ENCODE measurements at places on chromosomes 11 and 22.
A peak's percentile ranks its signal among the peaks of the same experiment; 100 is the strongest.

DNA sequence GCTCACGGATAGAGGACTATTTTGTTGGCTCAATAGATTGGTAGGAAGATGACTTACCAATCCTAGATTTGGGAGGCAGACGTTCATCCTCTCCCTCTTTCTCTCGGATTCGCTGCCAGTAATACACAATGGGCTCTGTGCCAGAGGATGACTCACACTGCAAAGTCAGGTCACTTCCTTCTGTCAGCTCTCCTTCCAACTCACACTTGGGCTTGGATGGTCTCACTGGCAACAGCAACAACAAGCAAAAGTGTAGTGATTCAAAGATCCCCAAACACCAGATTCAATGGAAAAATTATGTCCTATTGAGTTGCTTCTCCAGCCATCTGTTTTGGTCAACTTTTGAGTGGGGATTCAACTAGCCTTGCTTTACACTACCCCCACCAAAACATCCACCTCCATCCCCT is 21.7 kb upstream of the HSPA8 start:
- DNase-seq: peak; percentile 67

DNA sequence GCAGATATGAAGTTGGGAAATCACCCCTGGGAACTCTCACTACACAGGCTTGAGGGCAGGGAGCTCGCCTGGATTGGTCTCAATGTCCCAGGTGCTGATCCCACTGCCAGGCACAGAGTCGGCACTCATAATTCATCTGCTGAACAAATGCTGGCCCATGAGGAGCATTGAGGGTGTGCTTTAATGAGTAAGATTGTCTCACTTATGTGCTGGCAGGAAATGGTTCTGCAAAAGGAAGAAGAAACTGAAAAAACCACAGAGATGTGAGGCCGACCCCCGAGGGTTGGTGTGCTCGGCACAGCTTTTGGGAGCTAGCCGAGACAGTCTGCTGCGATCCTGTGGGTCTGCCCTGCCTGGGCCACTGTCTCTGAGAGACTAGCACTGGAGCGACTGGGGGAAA is 9.4 kb downstream of the PLAAT2 start:
- no peak for DNase-seq

- DNase-seq: no peak
These were observed at the start of gene CDC42BPG for GRCh38 chr11:64844330-64845128. Gene CDC42BPG, minus strand, starts transcription at chr11:64844653. Its CDS starts 84 bp downstream, at chr11:64844569.

DNA sequence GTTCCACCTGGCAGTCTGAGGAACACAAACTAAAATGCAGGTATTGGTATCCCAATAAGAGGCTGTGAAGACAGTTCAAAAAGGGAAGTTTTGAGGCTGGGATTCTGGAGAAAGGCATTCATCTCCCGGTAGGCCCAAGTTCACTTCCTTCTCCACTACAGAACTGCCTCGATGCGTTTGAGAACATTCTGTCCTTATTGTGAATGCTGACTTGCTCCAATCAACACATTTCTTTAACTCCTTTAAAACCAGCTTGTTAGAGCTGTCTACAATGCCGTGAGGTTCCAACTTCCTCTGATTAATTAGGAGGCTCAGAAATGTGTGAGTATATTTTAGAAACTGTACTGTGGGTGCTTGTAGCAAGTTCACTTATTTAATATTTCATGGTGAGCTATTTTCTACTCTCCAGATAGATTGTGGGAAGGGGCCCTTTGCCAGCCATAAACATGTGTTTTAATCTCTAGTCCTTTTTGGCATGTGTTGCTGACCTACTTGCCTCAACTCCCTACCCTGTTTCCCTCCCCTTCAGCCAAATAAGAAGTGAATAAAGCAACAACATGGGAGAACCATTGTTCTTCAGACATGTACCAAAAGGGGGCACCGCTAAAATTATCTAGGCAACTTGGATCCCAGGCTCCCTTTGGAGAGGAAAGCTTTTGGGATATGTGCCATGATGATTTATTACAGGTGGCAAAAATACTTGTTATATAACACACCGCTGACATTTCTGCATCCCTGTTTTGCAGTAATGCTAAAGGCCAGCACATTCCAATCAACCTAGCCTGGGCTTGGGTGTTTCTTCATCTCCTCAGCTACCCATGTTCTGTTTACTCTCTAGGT is 245.6 kb downstream of the BLID start:
- no peak for DNase-seq

- no peak for DNase-seq
These were observed 34.4 kb downstream of the MPPED1 start for GRCh38 chr22:43446037-43446803.

- DNase-seq: no peak
These were observed 560.9 kb upstream of the ANO5 start for GRCh38 chr11:21631991-21632390.

DNA sequence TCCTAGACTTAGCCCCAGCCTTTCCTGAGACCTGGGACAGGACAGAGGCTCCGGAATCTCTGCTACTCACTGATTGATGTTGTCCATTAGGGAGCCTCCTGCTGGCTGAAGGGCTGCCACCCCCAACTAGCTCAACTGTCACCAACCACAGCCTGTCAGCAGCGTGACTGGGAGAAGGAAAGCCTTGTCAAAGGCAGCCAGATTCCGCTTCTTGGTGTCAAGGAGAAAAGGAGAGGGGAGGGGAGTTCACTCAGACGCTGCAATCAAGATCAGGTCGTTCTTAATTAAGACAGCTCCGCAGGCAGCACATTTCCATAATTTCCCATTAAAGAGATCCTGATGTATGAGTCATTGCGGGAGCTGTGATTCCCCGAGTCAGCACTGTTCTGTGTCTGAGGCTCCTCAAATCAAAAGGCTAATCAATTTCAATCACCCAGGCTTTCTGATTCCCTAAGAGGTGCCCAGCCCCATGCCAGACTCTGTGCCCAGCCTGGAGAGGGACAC is 152.8 kb upstream of the ZBED5 start:
- DNase-seq: no peak

- no peak for DNase-seq
These were observed 91.1 kb upstream of the B3GAT1 start for GRCh38 chr11:134503100-134503499.

DNA sequence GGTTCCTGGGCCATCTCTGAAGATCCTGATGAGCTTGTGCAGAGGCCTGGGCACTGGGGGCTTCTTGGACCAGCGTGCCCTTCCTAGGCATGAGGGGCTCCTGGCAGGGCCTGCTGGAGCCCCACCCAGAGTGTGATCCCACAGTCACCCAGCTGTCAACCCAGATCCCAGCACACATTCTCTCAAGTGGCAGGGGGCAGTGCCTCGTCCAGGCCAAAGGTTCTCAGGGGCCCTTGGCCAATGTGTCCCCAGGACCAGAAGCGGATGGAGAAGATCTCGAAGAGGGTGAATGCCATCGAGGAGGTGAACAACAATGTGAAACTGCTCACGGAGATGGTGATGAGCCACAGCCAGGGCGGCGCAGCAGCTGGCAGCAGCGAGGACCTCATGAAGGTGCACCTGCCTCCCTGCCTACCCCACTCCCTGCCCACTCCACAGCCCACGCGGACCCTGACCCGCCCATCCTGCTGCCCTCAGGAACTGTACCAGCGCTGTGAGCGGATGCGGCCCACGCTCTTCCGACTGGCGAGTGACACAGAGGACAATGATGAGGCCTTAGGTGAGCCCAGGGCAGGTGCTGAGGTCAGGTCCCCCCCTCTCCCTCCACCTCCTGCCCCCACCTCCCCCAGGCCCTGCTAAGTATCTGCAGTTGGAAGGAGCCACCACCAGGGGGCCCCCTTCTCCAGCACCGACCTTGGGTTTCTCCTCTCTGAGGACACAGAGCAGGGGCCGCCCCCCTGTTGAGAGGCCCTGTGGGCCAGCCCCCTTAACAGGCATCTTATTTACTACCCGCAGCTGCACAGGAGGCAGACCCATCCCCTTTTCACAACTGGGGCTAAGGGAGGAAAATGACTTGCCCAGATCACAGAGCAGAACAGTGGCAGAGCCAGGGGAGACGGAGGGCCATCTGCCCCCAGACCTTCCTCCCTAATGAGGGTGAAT is 14.7 kb downstream of the GGA1 start:
- DNase-seq: peak; percentile 65

DNA sequence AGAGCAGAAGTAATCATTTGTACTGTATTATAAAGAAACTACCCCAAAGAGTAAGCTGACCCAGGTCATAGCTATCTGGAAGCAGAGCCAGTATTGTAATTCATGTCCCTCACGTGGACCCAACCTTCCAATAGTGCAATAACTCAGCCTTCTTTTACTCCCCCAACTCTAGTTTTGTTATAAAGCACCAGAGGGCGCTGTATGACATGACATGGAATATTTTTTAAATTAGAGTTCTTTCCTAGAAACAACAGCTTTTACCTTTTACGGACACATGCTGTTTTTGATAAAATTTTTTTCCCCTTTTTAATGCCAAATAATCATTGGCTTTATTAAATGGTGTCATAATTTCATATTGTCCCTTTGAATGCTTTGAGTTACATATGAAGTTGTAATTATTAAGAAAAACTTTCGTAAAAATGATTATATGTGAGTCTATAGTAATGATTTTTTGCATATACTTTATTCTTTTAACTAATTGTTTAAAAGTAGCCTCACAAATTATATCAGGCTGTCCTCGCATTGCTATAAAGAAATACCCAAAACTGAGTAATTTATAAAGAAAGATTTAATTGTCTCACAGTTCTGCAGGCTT is 76.9 kb downstream of the DKK3 start:
- no peak for DNase-seq

DNA sequence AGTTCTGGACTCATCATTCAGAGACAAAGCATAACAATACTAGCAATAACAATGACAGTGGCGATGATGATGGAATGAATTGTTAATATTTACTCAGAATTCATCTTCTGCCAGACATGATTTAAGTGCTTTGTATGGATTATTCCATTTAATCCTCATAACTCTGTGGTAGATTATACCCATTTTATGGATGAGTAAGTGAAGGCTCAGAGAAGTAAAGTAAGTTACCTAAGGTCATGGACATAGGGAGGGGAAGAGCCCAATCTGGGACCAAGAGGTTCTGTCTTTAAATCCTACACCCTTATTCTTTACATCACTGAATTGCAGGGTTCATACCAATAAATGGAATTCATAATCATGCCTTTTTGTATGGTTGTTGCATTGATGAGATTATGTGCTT is 72.7 kb downstream of the MYO18B start:
- DNase-seq: no peak

GRCh38 chr11:126359431-126360048 is 4.1 kb downstream of the ST3GAL4 start:
- DNase-seq: no peak

DNA sequence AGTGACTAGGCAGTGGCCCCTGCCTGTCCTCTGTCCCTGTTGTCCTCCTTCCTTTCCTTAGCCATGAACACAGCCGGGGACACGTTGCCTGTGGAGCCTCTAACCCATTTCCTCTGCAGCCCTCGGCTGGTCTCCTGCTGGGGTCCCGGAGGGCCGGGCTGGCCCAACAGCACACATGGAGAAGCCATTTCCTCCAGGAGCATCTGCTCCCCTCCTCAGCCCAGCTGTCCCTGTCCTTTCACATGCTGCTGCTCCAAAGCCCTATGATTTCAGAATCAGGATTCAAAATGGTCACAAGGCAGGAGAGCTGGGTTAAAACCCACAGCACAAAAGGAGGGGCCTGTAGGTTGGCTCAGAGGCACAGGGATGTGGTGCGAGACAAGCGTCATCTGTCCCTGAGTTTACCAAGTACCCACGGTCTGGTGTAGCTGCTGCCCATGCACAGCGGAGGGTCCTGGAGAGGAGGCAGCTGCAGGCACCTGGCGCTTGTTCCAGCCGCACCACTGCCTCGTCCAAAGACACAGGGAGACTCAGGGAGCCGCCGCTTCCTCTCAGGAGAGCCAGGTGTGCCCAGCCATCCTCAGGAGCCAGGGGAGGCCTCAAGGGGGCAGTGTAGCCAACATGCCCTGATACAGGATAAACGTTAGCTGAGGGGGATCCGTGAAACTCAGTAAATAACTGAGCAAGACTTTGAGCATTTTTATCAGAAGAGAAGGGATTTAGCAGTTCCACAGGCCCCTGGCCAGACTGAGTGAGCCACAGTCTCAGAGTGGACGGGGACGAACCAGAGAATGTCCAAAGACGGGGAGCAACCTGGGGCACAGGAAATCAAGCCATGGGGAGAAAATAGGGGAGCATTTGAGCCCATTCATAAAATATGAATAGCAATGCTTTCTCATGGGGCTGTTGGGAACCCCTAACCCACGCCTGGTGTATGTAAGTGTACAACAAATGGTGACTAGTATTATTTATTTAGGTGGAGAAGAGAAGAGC is 3.9 kb upstream of the VSIG10L2 start:
- no peak for DNase-seq

DNA sequence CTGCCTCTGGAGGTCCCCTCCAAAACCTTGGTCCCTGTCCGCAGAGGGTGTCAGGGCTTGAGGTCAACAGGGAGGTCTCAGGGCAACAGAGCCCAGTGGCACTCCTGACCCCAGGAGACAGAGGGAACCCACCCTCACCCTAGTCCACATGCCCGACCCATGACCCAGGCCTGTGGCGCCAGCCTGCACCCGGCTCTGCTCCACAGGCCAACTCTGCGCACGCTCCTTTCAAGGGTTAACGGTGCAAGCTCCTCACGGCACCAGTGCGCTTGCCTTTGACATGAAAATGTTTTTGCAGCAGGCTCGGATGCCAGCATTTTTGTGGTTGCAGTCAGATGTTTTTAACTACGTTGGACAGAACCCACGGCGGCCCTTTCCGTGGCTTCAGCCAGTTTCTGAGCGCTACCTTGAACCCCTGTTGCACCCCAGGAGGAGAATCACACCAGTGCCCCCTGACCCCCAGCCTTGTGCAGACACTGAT is 68.6 kb downstream of the CDKN1C start:
- DNase-seq: no peak

GRCh38 chr11:46249938-46250744 is 27.3 kb upstream of the CREB3L1 start:
- DNase-seq: no peak

- no peak for DNase-seq
These were observed 43.1 kb upstream of the MYH9 start for GRCh38 chr22:36430863-36431262.

DNA sequence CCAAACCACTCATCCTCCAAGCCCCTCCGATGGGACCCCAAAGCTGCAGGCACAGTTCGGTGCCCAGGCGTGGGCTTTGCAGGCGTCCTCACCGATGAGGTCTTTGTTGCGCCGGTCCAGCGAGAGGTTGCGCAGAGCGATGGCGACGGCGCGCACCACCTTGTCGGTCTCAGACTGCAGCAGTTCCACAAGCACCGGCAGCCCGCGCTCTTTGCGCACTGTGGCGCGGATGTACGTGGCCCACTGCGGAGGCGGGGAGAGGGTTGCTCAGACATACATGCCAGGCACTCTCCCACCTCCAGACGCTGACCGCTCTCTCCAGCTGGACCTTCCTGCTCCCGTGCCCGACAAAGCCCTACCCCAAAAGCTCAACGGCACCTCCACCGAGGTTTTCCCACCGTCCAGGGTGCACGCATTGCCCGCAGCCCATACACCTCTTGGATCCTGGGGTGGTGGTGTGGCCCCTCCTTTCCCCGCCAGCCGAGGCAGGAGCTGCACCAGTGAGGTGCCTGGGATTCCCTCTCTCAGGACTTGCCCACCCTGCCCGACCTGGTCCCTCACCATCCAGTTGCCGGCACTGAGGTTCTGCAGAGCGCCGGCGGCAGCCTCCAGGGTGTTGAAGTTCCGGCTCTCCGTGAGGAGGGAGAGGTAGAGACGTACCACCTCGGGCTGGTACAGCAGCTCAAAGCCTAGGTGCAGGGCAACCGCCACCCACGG is 32.1 kb upstream of the TXNRD2 start:
- DNase-seq: no peak

All from activated CD4-positive, alpha-beta T cell treated with anti-CD3 and anti-CD28 coated beads, Interleukin-2, amount 50 U/mL, for 24 hours (primary cell).